ENCODE measurements at places on chromosomes 4 and X.

DNA sequence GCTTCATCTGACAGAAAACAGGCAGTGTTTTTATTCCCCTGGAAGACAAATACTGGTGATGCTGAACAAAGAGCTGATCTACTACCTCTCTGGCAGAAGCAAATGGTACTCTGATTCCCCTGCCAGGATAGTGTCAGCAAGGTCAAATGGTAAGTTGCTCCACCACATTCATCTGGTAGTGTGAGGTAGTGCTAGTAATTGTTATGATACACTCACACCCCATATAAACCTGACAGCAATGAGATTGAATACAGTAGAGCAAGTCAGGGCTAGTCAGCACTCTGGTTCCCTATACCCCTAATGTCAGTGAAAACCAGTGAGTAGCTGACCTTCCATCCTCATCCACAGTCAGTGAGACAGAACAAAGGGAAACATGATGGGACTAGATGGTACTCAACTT lies 3.4 kb upstream of the SPIN4 start:
- DNase-seq, result no peak

DNA sequence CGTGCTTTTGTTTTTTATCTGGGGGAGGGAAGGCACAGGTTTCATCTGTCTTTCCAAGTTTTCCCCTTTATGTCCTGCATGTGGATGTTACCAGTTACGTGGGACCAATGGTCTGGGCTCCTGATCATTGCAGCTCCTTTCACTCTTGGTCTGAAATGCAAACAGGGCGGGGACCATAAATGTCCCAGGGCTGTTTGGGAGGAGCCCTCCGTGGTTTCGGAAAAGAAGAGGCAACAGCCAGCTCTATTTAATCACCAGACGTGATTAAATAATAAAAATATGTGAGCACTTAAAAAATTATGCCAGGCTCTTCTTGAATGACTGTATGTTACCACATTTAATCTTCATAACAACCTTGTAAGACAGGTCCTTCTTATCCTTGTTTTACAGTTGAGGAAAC lies 30.8 kb upstream of the C1GALT1C1 start:
- no peak for DNase-seq

GRCh38 chr4:162803378-162803777 lies 363.3 kb downstream of the NAF1 start:
- no peak for DNase-seq

DNA sequence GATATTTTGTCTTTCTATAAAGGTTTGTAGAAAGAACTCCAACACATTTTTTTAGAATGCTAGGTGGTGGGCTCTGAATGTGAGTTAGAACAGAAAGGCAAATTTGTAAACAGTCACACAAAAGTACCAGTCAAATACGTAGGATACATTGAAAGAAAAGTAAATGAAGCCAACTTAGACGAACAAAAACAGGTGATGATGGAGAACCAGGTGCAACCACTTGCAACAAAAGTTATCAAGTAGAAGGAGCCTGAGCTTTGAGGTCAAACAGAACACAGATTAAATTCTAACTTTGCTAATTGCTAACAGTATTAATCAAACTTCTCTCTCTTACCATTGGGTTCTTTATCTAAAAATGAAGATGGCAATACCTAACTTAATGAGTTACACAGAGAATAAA lies 62.7 kb upstream of the DAPP1 start:
- no peak for DNase-seq
